Activated T-helper 2 cell treated with anti-CD3 and anti-CD28 coated beads, Interferon-gamma antibody, Interleukin-2, Interleukin-4, amounts not matched to agents 10 μg/mL and 5 μg/mL and 100 μg/mL, durations not matched to agents 14 hours and 24 hours and 36 hours (primary cell): ENCODE measurements at places on chromosomes 11 and 22. TPM values are rescaled to one million over a fixed set of nuclear protein-coding genes. Genes with fewer than 3 reads are reported as not detected.

Gene PGM2L1
- total RNA-seq: 17.1 and 18.2 TPM in 2 replicates

Gene NELL1
- 0.07 TPM in 1 of 2 replicates, not detected in the other for total RNA-seq

Gene PDGFD
- not detected in 2 replicates for total RNA-seq

GRCh38 chr11:57343825-57344224, 5.7 kb downstream of the P2RX3 start:
- H3K36me3 ChIP-seq: no peaks in the 10 kb centered on the region
- no peak for DNase-seq
- H3K27ac ChIP-seq: no peak overlapping the region
- H3K4me3 ChIP-seq: no peak overlapping the region
- no peaks in the 10 kb centered on the region for H3K4me1 ChIP-seq

DNA sequence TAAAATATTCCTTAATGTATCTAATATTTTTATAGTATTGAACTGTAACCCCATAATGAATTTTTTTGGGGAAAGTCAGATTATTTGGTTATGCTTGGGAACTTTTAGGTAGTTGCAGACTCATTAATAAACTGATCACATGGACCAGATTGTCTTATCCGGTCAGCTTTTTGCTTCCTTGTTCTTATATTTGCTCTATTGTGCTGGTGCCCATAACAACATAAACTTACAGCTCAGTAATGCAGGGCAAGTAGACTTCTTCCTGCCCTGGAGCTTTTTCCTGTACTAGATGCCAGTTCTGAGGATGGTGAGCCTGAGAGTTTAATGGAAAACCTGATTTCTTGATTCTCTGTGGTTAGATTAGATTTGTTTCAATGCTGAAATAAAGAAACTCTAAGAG, 53.2 kb downstream of the MTMR3 start:
- H3K4me3 ChIP-seq: no peak overlapping the region
- no peak for DNase-seq
- H3K27ac ChIP-seq: no peak overlapping the region
- peaks cover 11% of the 10 kb centered on the region for H3K4me1 ChIP-seq

Gene PAX6
- not detected in 2 replicates for total RNA-seq
